ENCODE measurements at places on chromosomes 3 and 15.

- no peak for DNase-seq
Observed at GRCh38 chr3:141998669-141999290, 122.3 kb downstream of the ATP1B3 start.

GRCh38 chr3:50124052-50124799 lies 30.9 kb upstream of the SEMA3F start:
- DNase-seq: peak; percentile 68

DNA sequence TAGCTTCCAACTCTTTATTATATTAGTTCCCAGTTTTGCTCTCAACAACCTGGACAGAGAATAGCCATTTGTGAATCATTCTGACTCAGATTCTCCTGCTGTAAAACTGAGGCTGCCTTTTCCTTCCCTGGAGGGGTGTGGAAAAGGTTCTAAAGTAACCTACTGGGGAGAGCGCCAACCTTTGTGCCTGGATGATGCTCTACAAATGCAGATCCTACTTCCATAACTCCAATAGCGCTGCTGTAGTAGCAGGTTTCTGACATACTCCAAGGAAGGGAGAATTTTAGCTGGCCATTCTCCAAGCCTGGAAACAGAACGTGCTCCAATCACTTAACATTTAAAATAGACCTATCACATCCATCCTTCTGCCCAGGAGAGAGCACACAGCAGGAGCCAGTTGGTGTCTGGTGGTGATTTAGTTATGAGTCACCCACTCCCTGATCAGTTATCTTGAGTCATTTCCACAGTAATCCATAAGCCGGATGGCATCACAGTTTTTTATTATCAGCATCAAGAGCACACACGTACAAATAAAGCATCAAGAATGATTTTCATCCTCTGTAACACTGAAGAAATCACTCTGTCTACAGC lies 38.3 kb downstream of the MYH15 start:
- no peak for DNase-seq

GRCh38 chr15:78419367-78419766 lies 18.6 kb upstream of the IREB2 start:
- no peak for DNase-seq

GRCh38 chr15:85581495-85581894 lies 201.1 kb downstream of the AKAP13 start:
- DNase-seq: no peak

- no peak for DNase-seq
Observed at GRCh38 chr3:135792858-135793475, 172.6 kb upstream of the PPP2R3A start.

GRCh38 chr15:25186906-25187645 lies 232.3 kb downstream of the SNRPN start:
- no peak for DNase-seq

GRCh38 chr3:71893122-71893521 lies 108.2 kb upstream of the PROK2 start:
- DNase-seq: no peak

DNA sequence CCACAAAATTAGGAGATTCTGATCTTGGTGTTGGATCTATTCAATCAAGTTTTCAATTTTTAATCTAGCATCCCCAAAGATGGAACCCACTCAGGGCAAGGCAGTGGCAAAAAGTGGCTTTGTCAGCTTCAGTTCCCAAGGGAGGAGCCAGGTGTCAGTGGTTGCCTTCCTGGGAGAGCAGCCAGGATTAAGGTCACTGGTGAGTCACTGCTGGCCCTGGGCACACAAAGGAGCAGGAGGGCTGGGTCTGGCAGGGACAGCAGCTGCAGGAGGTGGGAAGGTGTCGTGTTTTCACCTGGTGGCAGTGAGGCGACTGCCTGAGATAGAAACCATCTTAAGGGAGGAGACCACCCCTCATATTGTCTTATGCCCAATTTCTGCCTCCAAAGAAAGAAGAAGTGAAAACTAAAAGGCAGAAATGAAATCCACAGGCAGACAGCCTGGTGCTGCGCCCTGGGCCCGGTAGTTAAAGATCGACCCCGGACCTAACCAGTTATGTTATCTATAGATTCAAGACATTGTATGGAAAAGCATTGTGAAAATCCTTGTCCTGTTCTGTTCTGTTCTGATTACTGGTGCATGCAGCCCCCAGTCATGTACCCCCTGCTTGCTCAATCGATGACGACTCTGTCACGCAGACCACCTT lies 5.9 kb upstream of the KLHL25 start:
- no peak for DNase-seq

GRCh38 chr15:84721371-84721770 lies 5.4 kb upstream of the SEC11A start:
- DNase-seq: no peak

- no peak for DNase-seq
Observed at GRCh38 chr3:108378153-108378951, 82.0 kb downstream of the HHLA2 start.

DNA sequence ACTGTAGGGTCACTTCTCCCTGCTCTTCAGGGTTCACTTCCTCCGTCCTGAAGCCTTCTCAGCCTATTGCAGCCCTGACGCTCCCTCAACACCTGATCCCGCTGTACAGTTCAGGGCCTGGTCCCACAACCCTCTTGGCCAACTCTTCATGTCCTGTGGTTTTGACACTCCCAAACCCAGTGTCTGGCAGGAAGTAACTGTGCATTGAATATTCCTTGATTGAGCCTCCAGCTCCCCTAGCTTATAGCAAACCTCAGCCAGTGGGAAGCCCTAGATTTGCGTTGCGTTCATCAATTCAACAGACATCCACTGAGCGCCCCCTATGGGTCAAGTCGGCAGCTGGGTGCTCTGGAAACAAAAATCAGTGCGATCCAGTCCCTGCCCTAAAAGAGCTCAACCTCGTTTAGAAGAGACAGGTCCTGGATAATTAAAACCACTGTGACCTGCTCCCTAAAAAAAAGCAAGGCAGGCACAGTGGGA lies 13.5 kb downstream of the UBAP1L start:
- DNase-seq: peak; percentile 74

DNA sequence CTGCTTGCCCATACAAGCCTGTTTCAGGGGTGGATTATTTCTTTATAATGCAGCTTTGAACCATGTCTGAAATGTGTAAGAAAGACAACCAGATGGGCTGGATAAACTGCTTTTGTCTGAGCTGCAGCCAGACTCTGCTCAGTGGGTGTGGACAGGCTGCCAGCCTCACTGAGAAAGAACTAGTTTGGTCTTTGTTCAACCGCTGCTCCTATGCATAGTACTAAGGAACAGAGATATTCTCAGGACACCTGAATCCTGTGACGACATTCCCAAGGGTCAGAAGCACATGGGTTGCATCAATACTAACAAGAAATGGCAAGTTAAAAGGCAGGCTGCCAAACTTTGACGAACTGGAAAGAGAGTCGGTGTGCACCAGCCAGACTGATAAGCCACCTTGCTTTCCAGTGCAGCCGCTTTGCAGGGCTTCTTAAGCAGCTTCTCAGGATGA lies 57.2 kb downstream of the PLD1 start:
- DNase-seq: no peak

- DNase-seq: no peak
Observed at GRCh38 chr15:74314795-74315438, 52.5 kb downstream of the CYP11A1 start.

GRCh38 chr15:28094732-28095521 lies 4.2 kb downstream of the OCA2 start:
- DNase-seq: no peak

GRCh38 chr3:141793476-141794260 lies 30.5 kb downstream of the GRK7 start:
- DNase-seq: no peak

GRCh38 chr15:74405823-74406222 lies 27.9 kb downstream of the SEMA7A start:
- no peak for DNase-seq
